ENCODE measurements at places on chromosomes 13 and 19. TPM values are rescaled to one million over a fixed set of nuclear protein-coding genes. Genes with fewer than 3 reads are reported as not detected.

DNA sequence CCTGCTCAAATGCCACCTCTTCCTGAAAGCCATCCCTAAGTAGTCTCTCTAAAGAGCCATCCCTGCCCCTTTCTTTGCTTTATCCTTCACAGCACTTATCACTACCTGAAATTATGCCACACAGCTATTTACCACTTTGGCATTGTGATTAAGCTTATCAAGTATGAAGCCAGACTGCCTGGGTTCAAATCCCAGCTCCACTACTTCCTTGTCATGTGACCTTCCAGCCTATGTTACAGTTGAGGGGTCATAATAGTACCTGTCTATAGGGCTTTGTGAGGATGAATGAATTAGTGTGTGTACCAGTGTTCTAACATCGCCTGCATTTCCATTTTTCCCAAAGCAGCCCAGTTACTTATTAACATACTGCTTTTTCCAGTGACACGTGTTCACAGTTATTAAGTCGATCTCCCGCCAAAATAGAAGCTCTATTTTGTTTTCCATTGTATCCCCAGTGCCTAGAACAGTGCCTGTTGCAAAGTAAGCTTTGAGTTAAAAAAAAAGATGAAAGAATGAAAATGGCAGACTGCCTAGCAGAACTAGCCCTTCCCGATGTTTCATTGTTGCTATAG lies 32.8 kb downstream of the ZSWIM9 start:
- no peak for DNase-seq

The F10 gene
- total RNA-seq: 0.74 TPM

The TNNT1 gene
- 19.3 TPM for total RNA-seq

DNA sequence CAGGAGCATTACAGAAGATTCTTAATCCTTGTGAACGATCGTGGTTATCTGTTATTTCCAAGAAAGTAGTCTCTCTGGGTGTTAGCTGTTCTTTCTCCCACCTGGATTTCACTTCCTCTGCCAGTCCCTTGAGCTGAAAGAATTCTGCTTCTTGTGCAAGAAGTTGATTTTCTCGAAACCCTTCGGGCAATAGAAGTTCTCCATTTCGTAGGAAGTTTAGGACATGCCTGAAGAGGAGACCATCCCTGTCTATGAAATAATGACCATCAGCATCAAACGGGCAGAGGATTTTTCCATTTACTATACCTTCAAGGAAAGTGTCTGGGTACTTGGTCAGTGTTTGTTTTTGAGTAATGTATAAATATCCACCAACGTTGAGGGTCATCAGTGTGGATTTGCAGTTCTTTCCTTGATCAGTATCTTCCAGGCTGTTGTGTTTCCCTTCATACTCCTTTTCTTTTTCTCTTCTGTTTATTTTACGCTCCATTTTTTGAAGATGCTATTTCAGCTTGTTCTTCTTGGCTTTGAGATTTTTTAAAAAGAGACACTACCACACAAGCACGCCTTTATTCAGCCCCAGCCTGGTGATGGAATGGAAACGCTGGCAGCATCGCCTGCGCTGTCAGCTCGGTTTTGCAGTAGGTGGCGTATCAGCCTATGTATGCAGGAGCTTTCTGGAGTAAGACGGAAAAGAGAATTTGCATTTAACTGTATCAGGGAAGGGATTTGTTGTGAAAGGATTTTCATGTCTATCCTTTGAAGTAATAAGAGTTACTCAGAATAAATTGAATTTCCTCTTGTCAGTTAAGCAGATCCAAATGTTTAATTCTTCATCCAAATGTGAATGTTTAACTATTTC lies 6.5 kb downstream of the KCTD4 start:
- peak; percentile 37 for DNase-seq

DNA sequence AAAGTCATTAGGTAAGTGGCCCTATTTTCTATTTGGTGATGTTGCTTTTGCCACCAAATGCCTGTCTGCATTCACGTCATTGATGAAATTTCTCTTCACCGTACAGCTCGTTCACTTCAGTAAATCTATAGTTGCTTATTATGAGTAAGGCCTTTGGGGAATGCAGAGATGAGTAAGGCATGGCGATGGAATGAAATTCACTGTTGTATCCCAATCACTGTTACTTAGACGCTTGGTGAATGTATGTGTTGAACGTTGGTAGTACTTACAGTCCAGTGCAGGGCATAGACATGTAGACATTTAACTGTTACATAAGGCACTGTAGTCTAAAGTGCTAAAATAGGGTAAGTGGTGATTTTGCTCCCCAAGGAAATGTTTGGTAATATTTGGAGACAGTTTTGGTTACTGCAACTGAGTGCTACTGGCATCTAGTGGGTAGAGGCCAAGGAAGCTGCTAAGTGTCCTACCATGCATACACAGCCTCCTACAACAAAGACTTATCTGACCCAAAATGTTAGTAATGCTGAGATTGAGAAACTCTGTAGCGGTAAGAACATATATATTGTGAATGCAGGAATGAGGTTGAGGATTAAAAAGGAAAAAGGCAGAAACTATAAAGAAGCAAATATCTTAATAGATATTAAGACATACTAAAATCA lies 5.8 kb downstream of the AKAP11 start:
- no peak for DNase-seq

GRCh38 chr19:7515645-7516151 lies at the start of gene ZNF358:
Gene ZNF358, plus strand, starts transcription at chr19:7516103. Its CDS starts 3,140 bp downstream, at chr19:7519243.
- peak; percentile 93 for DNase-seq

- no peak for DNase-seq
These were observed 43.6 kb downstream of the DOCK9 start for GRCh38 chr13:98934243-98934642.

DNA sequence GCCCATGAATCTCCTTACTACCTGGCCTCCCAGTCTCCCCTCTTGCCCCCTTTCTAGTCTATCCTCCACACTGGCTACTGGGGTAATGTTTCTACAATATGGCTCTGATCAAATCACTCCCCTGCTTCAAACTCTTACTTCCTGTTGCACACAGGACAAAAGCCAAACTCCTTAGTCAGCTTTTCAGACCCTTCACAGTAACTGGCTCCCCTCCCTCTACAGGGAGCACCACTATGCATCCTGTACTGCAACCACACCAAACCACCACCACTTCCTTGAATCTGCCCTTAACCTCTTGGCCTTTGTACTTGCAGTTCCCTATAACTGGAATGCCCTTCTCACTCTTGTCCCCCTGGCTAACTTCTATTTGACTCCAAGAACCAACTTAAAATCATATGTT lies 32.2 kb downstream of the DEDD2 start:
- no peak for DNase-seq

The PPM1N gene
- total RNA-seq: 6.6 TPM

The IGFLR1 gene
- total RNA-seq: 4.7 TPM

The AXL gene
- not detected for total RNA-seq

DNA sequence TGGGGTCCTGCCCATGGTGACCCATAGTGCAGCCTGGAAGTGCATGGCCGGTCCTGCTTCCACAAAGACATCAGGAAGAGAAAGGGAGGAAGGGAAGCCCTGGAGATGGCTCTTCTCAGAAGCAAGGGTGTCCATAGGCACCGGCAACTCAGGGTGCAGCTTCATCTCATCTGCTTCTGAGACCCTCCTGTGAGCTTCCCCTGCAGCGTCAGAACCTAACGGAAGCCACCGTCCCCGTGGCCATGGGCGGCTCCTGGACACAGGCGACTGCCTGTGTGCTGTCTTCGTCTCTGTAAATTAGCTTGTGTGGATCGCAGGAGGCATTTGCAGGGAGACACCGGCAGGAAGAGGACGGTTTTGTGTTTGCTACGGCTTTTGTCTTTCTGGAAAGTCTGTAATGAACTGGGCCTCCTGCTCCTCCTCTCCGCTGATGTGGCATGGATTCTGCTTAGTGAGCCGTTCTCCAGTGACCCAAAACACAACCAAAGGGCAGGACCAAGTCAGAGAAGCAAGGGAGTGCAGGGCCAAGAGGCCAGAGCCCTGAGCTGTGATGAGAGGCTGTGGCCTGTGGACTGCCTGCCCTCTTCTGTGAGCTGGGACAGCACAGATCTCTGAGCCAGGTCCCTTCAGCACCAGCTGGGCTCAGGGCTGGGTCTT lies 2.5 kb downstream of the ATP4B start:
- peak; percentile 14 for DNase-seq

The MADCAM1 gene
- 1.7 TPM for total RNA-seq

The KLHL1 gene
- total RNA-seq: not detected

The CPAMD8 gene
- total RNA-seq: 15.4 TPM

DNA sequence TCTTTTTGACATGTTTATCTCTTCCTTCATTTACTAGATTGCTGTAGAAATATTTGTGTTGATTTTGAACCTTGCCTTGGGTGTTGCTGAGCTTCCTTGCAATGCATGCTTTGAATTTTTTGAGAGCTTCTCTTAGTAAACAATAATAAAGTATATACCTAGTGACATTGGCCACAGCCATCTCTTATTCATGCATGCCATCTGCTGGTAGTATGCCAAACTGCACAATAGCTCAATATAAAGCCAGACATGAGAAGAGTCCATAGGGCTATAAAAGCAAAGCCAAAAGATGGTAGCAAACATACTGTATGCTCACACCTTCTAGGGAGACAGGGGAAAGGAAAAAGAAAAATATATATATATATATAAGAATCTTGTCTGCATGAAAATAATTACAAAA lies 18.9 kb upstream of the ZSCAN5A start:
- peak; percentile 24 for DNase-seq

- no peak for DNase-seq
These were observed 881.9 kb downstream of the SLITRK6 start for GRCh38 chr13:84917252-84917878.

DNA sequence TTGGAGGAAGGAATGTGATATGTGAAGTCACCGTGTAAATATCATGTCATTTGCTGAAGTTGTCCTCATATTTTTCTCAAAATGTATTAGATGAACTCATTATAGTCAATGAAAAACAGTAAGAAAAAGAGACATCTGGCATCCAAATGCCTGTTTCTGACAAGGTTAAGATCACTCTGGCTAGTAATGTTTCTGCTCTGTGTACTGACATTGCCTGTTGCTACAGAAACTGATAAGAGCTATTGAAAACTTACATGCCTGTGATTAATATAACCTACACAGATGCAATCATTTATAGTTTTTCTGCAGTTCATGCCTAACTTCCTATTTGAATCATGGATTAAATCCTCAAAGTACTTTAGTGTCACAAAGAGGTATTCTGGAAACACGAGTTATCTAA lies 249.8 kb downstream of the NBEA start:
- DNase-seq: no peak

The AKAP8 gene
- 28.9 TPM for total RNA-seq

The SYNE4 gene
- 2.0 TPM for total RNA-seq

DNA sequence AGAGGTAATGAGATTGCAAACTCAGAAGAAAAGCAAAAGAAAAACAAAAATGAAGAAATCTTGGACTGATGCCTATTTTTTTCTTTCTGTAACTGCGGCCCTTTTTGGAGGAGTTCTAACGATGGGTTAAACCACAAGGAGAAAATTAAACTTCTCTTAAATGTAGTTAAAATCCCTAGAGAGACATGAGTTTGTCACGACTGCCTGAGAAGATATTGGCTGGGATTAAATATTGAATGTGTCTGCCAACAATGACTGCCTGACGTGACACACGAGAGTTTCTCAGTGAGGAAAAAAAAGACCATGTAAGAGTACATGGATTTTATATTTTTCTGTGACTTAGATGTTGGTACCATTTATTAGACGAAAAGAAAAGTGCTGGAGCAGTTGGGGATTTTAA lies 1013.4 kb downstream of the PCDH9 start:
- DNase-seq: no peak

The HIF3A gene
- 4.4 TPM for total RNA-seq

The ZSCAN4 gene
- 0.69 TPM for total RNA-seq

DNA sequence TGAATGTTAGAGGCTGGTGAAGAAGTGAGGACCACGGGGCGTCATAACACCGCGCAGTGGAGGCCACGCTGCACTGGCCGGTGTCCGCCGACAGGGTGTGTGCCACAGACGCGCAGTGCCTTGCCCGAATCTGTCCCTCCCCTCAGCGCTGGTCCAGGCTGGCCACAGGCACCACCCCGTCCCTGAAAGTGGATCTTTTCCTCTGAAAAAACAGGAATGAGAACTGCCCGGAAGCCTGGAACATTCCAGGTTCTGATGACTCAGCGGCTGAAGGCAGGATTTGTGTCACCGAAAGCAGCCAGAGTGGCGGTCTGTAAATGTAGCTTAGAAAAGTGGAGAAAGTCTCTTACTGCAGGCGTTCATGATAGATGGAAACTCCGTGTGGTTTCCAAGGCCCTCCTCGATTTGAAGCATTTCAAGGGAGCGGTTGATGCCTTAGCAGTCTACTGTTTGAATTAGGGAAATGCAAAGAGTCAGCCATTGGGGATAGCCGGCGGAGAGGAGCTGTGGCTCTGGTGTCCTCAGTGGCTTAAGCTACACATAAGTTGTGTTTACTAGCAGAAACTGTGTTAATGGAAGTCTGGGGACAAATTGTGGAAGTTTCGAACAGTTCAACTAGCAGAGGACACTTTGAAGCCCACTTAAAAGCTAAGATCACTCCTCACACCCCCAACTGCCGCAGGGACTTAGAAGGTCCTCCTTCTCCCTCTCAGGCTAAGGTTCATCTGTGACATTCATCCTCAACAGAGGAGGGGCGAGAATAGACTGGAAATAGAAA lies 70.8 kb downstream of the NUFIP1 start:
- DNase-seq: peak; percentile 91

DNA sequence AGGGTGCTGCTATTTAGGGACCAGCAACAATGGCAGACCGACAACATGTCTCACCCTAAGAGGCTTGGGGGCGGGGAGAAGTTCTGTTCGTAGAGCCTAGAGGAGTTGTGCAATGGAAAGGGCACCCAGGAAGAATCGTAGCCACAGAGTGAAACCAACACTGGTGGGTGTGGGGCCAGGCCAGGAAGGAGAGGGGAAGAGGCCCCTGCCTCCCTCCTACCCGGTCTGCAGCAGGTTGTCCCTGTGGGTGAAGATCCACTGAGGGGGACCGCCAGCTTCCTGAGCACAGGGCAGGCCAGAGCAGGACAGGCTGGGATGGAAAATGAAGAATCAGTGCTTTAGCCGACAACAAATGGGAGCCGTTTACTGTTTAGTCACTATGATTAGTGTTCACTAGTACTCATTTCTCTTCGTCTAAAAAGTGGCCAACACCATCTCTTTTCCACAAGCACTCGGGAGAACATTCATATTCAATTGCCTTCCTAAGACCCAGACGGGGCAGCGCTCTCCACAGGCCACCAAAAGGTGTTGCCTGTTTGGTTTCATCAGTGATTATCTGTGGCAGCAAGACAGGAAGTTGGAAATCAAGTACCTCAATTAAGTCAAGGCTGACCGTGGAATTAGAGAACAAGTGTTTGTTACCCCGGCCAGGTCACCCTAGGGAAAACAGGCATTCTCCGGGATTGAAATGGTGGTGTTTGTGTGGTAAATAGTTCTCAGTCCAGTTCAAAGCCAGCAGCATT lies 1.1 kb upstream of the ATP11A start:
- DNase-seq: no peak

The FUT3 gene
- total RNA-seq: not detected

DNA sequence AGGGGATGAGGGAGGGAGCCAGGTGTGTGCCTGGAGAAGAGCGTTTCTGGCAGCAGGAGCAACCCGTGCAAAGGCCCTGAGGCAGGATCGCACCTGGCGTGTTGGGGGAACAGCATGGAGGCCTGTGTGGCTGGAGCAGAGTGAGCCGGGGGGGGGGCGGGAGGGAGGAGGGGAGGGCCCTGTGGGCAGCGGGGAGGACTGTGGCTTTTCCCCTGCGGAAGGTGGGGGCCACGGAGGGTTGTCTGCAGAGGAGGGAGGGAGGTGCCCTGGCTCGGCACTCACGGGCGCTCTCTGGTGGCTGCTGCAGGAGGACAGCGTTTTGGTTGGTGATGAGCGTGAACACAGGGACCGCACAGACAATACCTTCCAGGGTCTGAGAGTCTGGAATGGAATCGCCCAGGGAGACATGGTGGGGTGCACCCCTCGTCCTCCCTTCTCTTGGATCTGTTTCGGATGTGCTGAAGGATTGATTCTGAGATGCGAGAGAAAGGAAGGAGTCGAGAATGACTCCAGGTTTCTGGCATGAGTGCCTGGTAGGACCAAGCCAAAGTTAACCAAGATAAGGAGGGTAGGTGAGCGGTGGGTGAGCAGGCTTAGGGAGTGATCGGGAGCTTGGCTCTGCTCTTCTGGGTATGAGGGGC lies 6.5 kb downstream of the RAB11B start:
- peak; percentile 75 for DNase-seq

Measured in glutamatergic neuron (in vitro differentiated cells).